Hippocampal formation (tissue), 2 donors: ENCODE measurements at places on chromosomes 6 and 20.

GRCh38 chr6:4920914-4921410, 82.9 kb downstream of the RPP40 start:
- DNase-seq, result no peak

- DNase-seq, result no peak
Observed at GRCh38 chr20:13105864-13106457, 97.2 kb downstream of the SPTLC3 start.

DNA sequence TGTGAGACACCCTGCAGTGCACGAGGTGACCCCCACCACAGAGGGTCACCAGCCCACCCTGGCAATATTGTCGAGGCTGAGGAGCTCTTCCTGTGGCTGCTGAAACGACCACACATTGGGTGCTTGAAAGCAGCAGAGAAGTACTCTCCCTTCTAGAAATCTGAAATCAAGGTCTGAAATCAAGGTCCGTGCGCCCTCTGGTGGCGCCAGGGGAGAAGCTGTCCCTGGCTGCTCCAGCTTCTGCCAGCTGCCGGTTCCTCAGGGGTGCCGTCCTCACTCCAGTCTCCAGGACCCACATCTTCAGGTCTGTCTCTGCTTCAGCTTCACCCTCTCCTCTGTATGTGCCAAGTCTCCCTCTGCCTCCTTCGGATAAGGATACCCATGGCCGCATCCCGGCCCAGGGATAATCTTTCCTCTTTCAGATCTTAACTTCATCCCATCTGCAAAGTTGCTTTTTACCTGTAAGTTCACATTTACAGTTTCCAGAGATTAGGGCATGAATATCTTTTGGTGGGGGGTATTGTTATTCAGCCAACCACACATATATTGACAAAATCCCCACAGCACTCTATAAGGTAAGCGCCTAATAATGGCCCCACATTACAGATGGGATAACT, 108.3 kb upstream of the PHACTR3 start:
- peak; percentile 47 for DNase-seq

GRCh38 chr6:42099340-42100028, 42.9 kb downstream of the C6orf132 start:
- no peak for DNase-seq

GRCh38 chr6:118709859-118710350, 58.5 kb upstream of the CEP85L start:
- no peak for DNase-seq

DNA sequence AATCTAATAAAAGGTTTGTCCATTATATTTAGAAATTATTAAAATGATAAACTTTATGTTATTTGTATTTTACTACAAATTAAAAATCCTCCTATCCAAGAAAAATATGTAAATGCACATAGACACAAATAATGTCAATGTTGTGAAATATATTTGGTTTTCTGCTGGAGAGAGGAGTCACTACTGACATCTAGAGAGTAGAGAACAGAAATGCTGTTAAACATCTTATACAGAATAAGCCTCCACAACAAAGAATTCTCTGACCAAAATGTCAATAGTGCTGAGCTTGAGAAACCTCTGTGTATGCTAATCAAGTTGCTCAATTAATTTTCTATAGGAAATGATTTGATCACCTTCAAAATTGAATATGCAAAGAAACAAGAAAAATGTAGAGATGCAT, 12.4 kb downstream of the HTR1B start:
- peak; percentile 4 for DNase-seq

DNA sequence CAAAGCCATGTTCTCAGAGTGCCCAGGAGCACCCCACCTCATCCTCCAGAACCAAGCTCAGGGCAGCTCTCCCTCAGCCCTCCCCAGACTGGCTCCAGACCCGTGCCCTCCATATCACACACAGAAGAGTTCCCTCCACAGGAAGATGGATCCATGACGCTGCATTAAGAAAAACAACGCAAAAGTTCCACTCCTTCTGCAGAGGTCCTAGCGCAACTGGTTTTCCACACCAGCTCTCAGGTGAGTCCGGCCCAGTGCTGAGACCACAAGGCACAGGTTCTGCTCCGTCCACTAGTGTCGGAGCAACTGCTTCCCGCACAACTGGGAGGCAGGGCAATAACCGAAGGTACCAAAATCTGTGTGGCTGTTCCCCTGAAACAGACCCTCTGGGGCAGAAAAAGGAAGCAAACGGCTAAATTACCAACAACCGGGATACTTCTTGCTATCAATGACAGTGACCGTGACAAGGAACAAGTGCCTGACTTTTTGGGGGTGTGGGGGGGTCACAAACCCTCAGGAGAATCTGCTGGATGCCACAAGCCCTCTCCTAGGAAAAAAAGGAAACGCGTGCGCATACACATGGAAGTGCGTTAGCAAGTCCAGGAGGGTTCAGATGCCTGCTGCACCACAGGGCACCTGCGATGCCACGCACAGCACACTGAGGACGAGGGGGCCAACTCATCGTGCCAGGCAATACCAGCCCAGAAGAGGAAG, 49.2 kb downstream of the MYH7B start:
- no peak for DNase-seq

- no peak for DNase-seq
Observed at GRCh38 chr20:7696311-7696710, 243.9 kb downstream of the HAO1 start.

DNA sequence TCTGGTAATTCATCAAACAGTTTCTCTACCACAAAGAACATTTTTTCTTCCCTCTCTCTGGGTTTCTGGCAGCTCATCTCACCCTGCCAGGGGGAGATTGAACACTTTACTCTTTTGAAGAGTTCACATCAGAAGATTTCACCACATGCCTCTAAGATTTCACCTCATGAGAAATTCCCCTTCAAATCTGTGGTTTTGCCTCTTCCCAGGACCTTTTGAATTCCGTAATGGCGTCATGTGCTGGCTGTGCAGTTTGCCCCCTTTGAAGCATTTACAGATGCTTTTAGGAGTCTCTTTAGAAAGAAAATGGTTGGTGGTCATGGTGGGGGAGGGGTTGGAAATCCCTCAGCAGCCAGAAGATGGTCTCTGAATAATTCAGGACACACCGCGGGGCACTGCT, 486.1 kb downstream of the QKI start:
- no peak for DNase-seq

DNA sequence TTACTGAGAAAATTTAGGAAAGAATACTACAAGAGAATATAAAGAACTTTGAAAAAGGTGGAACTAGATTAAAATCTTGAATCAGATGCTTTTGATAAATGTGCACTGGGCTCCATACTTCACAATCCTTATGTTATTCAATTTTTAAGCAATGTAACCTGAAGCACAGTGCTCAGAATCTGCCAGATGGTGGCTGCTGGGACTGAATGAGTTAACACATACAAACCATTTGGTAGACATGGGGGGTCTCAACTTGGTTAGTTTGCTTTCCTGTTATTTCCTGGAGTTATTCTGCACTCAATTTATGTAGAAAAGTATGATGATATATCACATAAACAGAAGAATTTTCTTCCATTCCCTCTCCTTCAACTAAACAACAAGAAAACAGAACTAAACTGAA, 326.5 kb downstream of the RNGTT start:
- DNase-seq, result no peak

DNA sequence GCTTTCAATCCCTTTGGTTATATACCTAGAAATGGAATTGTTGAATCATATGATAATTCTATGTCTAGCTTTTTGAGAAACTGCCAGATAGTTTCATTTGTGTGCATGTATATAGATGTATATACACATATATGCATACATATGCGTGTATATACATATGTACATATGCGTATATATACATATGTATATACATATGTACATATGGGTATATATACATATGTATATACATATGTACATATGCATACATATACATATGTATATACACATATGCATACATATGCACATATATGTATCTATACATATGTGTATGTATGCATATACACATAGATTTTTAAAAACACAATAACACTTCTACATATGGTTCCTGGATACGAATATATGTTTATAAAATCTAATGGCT, 8.4 kb downstream of the SF3B5 start:
- DNase-seq, result no peak

DNA sequence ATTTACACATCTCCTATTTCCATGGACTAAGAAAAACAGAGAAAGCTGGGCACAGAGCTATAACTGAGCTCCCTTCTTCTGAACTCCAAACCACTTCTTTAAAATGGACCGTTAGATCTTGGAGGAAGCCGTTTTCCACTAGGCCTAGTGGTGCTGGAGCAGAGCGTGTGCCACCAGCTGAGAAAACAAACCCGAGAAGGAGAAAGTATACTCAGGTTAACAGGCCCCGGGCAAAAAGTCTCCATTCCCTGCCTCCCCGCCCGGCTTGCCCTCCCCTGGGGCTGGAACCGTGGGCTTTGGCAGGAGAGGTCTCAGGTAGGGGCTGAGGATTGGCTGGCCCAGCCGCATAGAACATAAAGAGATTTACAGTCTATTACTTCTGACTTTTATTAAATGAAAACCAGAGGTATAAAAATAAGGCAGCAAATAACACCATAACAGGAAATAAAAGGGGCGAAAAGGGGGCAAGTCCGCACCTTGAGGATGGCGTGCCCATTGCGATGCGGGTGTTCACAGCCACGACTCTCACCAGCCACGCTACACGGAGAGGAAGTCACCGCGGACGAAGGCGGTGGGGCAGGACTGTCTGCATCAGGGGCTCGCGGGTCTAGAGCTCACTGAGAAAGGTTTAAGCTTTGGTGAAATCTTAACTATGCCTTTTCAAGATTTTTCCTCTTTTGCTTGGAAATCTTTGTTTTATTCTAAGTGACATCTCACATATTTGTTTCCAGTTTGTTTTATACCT, 191.2 kb upstream of the GMDS start:
- no peak for DNase-seq

GRCh38 chr6:157289764-157290163, 33.6 kb downstream of the TMEM242 start:
- DNase-seq, result no peak

- DNase-seq, result no peak
Observed at GRCh38 chr6:62612471-62612870, 326.4 kb upstream of the KHDRBS2 start.

DNA sequence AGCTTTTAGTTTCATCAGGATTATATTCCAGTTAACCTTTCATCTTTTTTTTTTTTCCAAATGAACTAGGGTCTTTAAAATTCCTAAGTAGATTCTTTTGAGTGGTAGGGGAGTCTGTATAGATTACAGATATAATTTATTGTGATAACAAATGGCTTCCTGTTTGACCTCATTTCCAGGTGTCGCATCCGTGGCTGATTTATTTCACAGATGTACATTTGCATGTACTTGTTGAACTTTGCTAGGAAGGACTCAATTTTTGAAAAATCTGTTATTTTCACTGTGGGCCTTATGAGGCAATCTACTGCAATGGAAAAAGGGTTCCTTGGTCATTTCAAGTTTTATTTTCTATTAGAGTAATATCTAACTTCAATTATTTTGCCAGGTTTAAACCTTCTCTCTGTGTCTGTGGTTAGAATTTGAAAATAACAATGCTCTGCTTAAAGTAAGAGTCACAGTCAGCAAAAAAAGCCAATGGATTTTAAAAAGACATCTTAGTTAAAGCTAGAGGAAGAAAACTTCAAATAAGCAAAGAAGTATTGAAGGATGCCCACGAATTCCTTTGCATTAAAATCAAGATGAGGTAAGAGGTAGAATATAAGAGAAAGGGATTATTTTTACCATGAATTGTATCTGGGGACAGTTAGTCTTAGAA, 57.9 kb downstream of the SAMD5 start:
- no peak for DNase-seq

DNA sequence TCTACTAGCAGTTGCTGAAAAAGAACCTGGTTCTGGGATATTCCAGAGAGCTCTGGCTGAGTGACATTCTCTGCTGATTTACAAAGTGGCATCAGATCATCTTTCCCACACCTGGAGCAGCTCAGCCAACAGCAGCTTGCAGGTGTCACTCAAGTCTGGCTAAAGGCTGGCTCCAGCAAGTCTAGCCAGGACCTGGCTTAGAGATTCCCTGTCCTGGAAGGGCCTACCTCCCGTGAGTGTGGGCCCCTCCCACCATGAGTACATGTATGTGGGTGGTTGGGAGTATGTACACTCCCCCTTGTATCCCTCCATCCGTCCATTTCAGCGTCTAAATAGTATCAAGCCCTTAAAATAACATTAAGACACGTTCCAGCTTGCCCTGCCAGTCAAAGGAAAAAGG, 539.3 kb upstream of the ID4 start:
- no peak for DNase-seq

- no peak for DNase-seq
Observed at GRCh38 chr6:108254433-108255410, 6.1 kb downstream of the SNX3 start.

GRCh38 chr6:107820338-107821261, 3.5 kb downstream of the SCML4 start:
- DNase-seq, result peak; percentile 32

DNA sequence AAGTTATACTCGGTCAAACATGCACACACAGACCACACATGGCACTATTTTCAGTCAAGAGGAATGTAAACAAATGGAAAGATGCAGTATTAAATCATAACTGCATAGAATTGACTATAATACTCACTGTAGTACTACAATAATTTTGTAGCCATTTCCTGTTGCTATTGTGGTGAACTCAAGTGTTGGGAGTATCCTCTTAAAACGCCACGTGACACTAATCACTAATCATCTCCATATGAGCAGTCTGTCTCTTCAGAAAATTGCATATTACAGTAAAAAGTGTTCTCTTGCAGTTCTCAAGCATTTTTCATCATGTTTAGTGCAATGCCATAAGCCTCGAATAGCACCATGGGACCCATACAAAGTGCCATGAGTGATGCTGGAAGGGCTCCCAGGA, 258.7 kb upstream of the ID4 start:
- no peak for DNase-seq

- DNase-seq, result no peak
Observed at GRCh38 chr6:159056432-159056831, 11.6 kb upstream of the TAGAP start.

- DNase-seq, result no peak
Observed at GRCh38 chr6:26249957-26250697, 114.9 kb upstream of the BTN3A2 start.

- DNase-seq, result no peak
Observed at GRCh38 chr6:16265351-16266341, 27.3 kb downstream of the GMPR start.

DNA sequence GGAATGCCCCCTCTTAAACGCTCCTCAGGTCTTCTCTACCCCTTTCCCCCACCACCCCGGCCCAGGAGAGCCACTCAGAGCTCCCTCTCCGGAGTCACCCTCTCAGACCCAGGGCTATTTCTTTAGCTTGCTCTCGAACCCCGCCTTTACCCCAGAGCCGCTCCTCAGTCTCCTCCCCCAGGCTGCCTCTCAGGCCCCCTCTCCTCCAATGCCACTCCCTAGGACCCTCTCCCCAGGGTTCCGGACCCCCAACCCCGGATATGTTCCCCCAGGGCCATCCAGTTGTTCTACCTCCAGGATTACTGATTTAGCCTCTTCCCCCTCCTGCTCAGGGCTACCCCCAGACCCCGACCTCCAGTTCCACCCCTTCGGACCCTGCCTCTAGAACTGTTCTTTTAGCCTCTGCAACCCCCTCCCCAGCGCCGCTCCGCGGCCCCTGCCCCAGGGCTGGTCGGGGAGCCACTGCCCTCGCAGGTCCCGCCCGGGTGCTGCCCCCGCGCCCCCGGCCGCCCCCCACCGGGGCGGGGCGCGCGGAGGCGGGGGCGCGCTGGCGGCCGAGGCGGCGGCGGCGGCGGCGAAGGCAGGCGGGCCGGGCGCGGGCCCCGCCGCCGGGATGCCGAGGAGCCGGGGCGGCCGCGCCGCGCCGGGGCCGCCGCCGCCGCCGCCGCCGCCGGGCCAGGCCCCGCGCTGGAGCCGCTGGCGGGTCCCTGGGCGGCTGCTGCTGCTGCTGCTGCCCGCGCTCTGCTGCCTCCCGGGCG, at the start of gene MMP24:
Gene MMP24, plus strand, starts transcription at position 565 of the 758 bp plus-strand sequence. Its CDS starts 49 bp downstream, at position 614.
- DNase-seq, result no peak
